ENCODE measurements at places on chromosomes 7 and 10. TPM values are rescaled to one million over a fixed set of nuclear protein-coding genes. Genes with fewer than 3 reads are reported as not detected.

Gene CNNM1
- total RNA-seq = 21.1 TPM

Gene C10orf71
- total RNA-seq = not detected

Gene GSTO2
- 1.4 TPM for total RNA-seq

Gene GDF2
- not detected for total RNA-seq

Gene GPR85
- not detected for total RNA-seq

Gene NEUROD6
- not detected for total RNA-seq

Gene MBL2
- not detected for total RNA-seq

Gene NPSR1
- total RNA-seq = not detected

Gene CTTNBP2
- total RNA-seq = 0.39 TPM

Gene VSTM2A
- total RNA-seq = not detected

All from A549 treated with CpdA at 1 μM for 4 hours (cell line).